ENCODE measurements at places on chromosomes 7 and 10. TPM values are rescaled to one million over a fixed set of nuclear protein-coding genes. Genes with fewer than 3 reads are reported as not detected.

Gene TMEM213
- not detected for total RNA-seq

Gene INSYN2A
- total RNA-seq: not detected

Gene CYP2E1
- total RNA-seq: not detected

Gene PON1
- total RNA-seq: not detected

Gene ZCWPW1
- 2.5 TPM for total RNA-seq

Gene STK32C
- total RNA-seq: 7.7 TPM

Gene MKX
- 0.05 TPM for total RNA-seq

Gene RTKN2
- total RNA-seq: 0.74 TPM

Gene LEP
- 0.28 TPM for total RNA-seq

Gene FZD8
- 4.0 TPM for total RNA-seq

Gene RADIL
- 0.14 TPM for total RNA-seq

Gene SNX13
- total RNA-seq: 21.9 TPM

Gene IFIT1B
- total RNA-seq: not detected

Gene HOXA1
- 0.28 TPM for total RNA-seq

Gene LRMDA
- 1.3 TPM for total RNA-seq

Gene CFAP70
- total RNA-seq: 0.42 TPM

Gene NAT16
- not detected for total RNA-seq

Gene ZNF425
- 2.8 TPM for total RNA-seq

Gene HMX3
- not detected for total RNA-seq

Gene TEX47
- total RNA-seq: not detected

Gene FUOM
- 37.2 TPM for total RNA-seq

Gene NKX2-3
- total RNA-seq: not detected

Gene SH2B2
- total RNA-seq: 4.0 TPM

Gene C10orf62
- not detected for total RNA-seq

Gene BBIP1
- total RNA-seq: 12.7 TPM

Gene CPA4
- 31.7 TPM for total RNA-seq

Gene GCK
- not detected for total RNA-seq

Gene RNF32
- total RNA-seq: 2.3 TPM

Gene DEPP1
- total RNA-seq: 2.6 TPM
